ENCODE measurements at places on chromosomes 7 and 10.

DNA sequence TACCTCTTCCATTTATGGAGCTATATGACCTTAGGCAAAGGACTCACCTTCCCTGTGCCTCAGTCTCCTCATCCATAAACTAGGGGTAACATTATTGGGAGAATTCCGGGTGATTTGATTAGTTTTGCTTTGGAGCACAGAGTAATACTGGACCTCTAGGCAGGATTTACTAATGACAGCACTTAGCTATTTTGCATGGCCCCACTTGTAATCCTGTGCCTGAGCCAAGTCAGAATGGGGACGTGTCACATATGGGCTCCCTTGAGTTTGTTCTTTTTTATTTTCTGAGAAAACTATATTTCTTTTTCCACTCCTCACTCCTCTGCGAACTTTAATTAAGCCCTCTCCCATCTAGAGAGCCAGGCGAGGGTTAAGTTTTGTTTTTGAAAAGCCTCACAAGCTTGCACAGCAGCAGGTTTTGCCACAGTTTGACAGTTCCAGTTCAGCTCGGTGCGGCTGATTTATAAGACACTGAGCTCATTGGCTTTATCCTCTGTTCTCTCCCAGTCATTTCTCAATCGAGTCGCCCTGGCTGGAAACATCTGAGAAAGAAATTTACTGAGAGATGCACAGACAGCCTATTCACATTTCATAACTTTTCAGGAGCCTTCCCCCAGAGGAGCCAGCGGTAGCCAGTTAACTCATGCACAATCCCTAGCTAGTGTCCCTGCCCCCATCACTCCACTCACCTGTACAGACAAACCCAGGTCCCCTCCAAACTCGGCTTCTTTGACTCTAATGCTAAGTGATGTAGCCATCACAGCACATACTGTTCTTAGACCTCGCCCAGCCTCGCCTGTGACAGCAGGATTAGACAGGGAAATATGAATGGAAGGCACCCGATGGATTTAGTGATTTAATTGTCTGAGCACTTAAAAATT is 441.9 kb upstream of the NPVF start:
- no peak for DNase-seq

DNA sequence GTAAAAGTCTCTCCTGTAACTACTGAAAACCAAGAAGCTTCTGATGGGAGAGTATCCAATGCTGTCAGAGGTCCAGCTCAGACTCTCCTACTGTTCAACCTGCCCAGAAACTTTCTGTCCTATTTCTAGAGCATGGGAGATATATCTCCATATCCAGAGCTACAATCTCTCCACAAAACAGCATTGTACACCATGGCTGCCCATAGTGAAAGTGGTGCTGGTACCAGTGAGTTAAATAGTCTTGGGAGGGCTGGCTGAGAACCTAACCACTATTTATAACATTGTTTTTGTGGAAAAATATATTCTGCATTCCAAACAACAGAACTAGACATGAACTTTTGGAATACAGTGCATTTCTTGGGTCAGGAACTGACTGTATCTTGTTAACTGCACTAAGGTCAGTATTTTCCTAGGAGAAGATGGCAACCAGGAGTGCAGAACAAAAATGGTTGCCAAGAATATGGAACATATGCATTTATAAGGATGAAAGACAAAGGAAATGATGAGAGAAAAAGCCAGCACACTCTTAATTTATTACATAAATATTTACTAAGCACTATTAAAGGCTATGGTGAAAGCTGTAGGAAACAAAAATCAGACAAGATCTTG is 91.9 kb downstream of the ZNF438 start:
- no peak for DNase-seq

- DNase-seq, result no peak
Observed at GRCh38 chr10:73998929-73999691, 1.2 kb downstream of the VCL start.

GRCh38 chr10:90798482-90798881 is 59.4 kb downstream of the HTR7 start:
- DNase-seq, result no peak

- DNase-seq, result no peak
Observed at GRCh38 chr10:14611968-14612693, 162.6 kb downstream of the FAM107B start.

- DNase-seq, result no peak
Observed at GRCh38 chr10:80280071-80280800, 9.2 kb downstream of the MAT1A start.

DNA sequence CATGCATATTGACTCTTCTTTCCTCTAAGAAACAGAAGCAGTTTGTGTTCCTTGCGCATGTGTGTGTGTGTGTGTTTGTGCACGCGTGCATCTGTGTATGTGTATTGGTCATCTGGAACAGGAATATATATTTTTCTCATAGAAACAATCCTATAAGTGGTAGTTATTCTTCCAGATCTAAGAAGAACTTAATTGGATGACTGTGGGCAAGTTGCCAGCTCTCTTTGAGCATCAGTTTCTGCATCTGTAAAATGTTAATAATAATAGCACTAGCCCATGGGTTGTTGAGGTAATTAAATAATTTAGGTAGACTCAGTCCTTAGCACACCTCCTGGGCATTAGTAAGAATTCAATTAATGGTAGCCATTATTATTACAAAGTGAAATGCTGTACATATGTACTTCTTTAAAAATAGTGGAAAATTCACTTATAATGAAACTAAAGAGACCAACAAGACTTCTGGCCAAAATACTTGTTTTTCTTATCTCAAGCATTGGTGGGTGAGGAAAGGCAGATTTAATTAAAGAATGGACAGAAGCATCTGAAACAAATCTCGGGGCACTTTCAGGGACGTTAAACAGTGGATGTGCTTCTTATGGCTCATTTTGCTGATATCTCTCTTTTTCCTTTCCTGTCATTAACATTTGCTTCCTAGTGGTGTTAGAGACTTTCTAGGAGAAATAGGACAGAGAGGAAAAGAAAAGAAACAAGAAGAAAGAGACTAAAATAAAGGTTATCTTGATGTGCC is 124.9 kb upstream of the HABP2 start:
- no peak for DNase-seq

GRCh38 chr7:8128449-8129317 is 133.3 kb downstream of the ICA1 start:
- no peak for DNase-seq

DNA sequence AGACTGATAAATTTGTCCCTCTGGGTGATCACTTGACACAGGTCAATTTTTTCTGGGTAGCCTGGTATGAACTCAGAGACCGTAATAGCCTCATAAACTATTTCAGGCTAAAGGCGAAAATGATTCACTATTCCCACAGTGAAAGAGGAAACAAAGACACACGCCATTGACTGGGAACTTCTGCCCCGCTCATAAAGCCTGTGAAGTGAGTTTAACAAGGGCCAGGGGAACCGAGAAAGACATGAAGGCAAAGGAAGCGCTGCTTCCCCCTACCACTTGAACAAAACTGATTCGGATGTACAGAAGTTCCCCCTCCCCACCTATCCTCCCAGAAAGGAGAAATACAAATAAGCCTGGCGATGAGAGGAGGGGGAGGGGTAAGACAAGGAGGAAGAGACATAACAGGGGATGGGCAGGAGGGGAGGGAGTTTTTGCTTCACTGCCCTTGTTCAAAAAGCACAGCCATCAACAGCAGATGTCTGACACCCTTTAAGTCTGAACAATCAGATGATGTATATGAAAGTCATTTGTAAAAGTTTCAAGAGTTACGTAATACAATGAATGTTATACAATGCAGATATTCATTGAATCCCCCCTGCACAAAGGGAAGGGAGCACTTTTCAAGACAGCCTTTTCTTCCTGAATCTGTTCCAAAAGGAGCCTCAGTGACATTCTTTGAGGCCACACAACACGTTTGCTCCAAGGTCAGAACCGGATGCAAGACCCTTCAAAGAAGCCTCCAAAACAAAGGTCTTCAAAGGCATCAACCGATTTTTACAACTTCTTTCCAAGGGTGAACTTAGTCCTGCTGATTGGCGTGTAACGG is 734 bp downstream of the ABCB4 start:
- no peak for DNase-seq

DNA sequence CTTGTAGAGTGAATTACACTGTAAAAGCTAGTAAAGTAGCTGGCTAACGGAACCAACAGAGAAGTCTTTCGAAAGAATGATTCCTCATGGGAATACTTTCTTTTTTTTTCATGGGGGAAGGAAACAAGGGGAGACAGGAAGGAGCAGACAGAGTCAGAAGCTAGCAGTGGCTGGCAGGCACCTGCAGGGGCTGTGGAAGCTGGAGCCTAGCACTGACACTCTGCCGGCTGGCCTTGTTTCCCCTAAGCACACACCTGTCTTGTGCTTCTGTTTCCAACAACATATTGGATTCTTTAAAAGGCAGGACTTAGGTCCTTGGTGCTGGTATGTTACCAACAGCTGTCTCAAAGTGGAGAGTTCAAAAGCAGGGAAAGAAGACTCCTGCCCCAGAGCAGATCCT is 24.7 kb downstream of the NOD1 start:
- no peak for DNase-seq

DNA sequence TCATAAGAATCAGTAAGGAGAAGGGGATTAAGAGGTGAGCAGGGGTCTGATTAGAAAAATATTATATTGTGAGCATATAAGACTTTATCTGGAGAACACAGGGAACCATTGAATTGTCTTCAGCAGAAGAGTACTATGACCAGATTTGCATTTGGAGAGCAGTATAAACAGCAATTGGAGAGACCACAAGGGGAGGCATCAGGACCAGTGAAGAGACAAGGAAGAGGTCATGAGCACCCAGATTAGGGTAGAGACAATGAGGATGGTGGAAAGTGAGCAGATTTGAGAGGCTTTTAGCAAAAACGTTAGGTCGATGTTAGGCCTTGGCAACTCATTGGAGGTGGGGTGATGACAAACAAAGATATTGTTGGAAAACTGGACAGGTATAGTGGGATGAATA is 13.0 kb upstream of the SMIM30 start:
- no peak for DNase-seq

GRCh38 chr7:142812437-142813215 is 41.9 kb downstream of the PRSS2 start:
- no peak for DNase-seq

- DNase-seq, result no peak
Observed at GRCh38 chr10:28728366-28728765, 51.0 kb downstream of the BAMBI start.

DNA sequence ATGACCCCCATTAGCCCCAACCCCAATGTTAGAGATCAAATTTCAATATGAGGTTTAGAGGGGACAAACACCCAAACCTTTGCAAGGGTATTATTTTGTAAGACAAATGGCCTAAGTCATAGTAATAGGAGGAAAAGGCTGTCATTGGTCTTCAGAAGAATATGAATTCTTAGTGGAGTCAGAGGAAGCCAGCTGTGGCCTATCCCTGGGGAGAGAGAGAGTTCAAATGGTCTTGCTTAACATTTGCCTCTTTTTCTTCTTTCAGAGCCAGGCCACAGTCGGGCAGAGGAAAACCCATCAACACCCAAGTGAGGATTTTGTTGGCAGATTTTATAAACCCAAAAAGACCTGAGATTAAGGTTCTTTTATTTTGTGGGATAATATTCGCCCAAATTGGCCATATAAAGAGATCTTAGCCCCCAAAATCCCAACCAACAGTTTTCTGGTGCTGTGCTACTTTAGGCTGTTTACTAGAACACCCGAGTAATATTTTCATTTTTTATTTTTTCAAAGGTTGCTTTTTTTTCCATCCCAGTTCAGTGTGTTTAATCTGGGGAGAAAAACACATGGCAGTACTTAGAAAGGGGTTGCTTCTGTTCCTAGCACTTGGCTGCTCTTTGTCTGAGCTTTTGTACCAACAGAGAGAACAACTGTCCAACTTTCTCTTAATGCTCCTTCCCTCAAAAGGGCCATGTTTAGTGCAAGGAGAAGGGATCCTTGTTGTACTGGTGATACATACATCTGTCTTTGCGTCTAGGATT is 26.8 kb upstream of the ARMC3 start:
- no peak for DNase-seq

DNA sequence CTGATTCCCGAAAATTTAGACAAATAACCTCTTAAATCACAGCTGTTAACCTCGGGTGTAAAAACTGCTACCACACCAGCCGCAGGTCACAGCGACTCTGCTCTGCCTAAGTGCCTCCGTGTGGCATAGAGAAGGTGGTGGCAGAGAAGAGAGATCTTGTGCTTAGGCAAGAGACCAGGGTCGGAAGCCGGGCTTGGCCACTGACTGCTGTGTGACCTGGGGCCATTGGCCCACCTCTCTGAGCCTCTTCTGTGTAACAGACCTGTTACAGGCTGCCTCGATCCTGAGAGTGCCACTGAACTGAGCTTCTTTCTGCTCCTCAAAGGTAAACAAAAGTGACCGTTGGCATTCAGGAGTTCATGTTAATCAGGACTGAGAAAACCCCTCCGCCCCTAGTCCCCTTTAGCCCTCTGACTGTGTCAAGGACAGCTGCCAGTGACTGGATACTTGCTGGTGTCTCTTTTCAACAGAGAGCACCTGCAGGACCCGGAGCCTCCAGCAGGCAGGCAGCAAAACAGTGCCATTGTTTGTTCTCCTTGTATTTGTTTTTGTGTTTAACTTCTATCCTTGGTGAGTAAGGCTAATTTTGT is 36.5 kb downstream of the ZMIZ1 start:
- no peak for DNase-seq

DNA sequence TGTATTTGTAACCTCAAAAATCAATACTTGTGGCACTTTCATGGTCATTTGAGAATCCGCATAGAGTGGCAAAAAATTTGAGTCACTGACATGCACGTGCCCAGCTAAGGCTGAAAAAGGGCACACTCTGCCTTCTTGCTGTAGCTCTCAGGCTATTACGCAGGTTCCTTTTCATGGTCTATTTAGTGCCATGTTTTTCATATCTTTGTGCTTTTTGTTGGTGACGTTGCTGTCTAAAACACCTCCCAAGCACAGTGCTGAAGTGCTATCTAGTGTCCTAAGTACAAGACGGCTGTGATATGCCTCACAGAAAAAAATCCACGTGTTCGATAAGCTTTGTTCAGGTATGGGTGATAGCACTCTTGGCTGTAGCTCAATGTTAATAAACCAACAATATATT is 50.9 kb downstream of the CREB3L2 start:
- no peak for DNase-seq

DNA sequence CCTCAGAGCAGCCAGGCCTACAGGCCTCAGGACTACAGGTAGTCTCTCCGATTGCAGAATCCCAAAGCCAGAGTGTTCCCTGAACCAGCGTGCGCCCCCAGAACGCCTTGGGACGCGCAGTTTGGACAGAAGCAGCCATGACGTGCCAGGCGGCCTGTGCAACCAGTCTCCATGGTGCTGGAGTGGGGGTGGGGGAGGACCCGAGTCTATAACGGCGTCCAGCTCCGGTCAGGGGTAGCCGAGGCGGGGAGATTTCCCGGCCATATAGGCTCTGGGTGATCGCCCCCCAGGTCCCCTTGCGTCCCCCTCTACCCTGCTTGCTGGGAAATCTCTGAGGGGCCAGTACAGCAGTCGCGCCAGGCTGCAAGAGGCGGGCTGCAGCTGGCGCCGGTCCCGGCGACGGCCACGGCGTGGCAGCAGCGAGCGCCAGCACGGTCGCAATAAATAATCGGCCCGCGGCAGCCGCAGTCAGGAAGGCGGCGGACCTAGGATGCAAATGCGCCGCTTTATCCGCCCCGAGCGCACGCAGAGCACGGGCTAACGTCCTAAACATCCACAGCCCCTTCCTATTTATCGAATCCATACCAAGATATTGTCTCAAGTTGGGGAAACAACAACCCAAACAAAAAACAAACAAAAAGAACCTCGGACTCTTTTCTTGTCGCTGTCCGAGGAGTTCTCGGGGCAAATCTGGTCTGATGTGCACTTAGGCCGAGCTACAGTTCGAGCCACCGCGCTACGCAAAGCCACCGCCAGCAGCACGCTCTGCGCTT is 1.6 kb downstream of the HOXA3 start:
- no peak for DNase-seq
